A549 treated with GW870086 at 1 μM for 4 hours (cell line): ENCODE measurements at places on chromosomes 4 and X. TPM values are rescaled to one million over a fixed set of nuclear protein-coding genes. Genes with fewer than 3 reads are reported as not detected.

Gene PPP1R2C
- total RNA-seq = not detected in 5 replicates

Gene SYTL5
- total RNA-seq = 0.24 to 0.46 TPM (median 0.38 TPM) in 5 replicates

Gene F8A2
- not detected in 5 replicates for total RNA-seq

Gene ZXDB
- total RNA-seq = 6.0 to 9.1 TPM (median 8.1 TPM) in 5 replicates

Gene FAM149A
- total RNA-seq = 0.95 to 1.8 TPM (median 1.4 TPM) in 5 replicates

Gene AFF1
- total RNA-seq = 7.4 to 12.2 TPM (median 11.5 TPM) in 5 replicates

Gene HOPX
- total RNA-seq = not detected in 5 replicates

Gene UGT2B17
- total RNA-seq = not detected in 5 replicates

Gene NDNF
- not detected in 5 replicates for total RNA-seq

Gene MAMLD1
- 5.5 to 6.2 TPM (median 5.9 TPM) in 5 replicates for total RNA-seq

Gene TRPC3
- total RNA-seq = 0.05 to 0.11 TPM (median 0.06 TPM) in 4 of 5 replicates, not detected in the other

Gene ATOH1
- not detected in 5 replicates for total RNA-seq

Gene HEPH
- 0.06 TPM in 1 of 5 replicates, not detected in the others for total RNA-seq

Gene CT45A2
- not detected in 5 replicates for total RNA-seq

Gene NAP1L5
- 1.8 to 2.4 TPM (median 2.4 TPM) in 5 replicates for total RNA-seq

Gene FRG2
- total RNA-seq = 0.08 TPM in 1 of 5 replicates, not detected in the others

Gene MAP7D2
- 5.4 to 6.5 TPM (median 5.9 TPM) in 5 replicates for total RNA-seq

Gene OPHN1
- 1.1 to 2.8 TPM (median 1.8 TPM) in 5 replicates for total RNA-seq
